SHP77 (cell line): ENCODE measurements at places on chromosomes 16 and 17.

DNA sequence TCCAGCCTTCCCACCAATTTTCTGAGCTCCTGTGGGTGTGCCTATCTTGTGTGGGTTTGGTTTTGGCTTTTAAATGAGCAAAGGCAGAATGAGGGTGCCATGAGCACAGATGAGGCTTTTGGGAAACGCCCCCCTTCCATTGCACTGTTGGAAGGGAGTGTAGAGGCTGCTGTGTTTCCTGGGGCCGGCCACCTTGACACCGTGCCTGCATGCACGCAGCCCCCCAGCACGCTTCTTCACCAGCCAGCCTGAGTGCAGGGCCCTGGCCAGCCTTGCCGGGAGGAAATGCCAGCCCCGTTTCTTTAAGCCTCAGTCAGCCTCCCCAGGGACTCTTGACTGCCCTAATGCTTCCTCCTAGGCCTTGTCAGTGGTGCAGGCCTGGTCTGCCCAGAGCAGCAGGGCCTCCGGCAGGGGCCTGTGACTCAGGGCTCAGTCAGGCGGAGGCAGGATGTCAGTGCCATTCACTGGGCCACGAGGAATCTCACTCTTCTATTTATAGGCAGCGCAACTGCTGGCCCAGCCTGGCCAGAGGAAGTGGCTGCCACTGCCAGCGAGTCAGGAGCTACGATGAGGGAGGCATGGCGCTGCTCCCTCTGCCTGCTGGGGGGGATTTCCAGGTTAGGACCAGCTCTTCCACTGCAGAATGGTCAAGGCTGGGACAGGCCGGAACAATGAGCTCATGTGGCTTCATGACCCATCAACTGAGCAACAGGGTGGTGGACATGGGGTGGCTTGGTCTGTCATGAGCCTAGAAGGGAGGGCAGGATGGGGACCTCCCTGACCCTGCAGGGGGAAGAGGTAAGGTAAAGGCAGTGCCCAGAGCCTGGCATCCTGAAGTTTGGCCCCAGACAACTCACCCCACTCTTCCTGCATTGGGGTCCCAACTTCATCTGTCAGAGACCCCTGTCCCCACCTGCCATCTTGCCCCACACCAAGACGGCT is 205.2 kb downstream of the RAB11FIP4 start:
- DNase-seq: peak; percentile 8

- DNase-seq: no peak
Measured at GRCh38 chr17:1611715-1612114, 16.9 kb downstream of the SLC43A2 start.

- no peak for DNase-seq
Measured at GRCh38 chr17:29212681-29213121, 32.5 kb upstream of the MYO18A start.

- DNase-seq: no peak
Measured at GRCh38 chr16:69942099-69942491, 9.0 kb upstream of the CLEC18A start.
